ENCODE measurements at places on chromosomes 13 and 19. TPM values are rescaled to one million over a fixed set of nuclear protein-coding genes. Genes with fewer than 3 reads are reported as not detected.

GRCh38 chr19:5664515-5664914 is 15.8 kb downstream of the MICOS13 start:
- no peak for DNase-seq

GRCh38 chr13:30932481-30933353 is at the start of gene TEX26:
TSS of gene TEX26 (plus strand) at chr13:30932656. CDS start at chr13:30932716, 60 bp downstream.
- peak; percentile 46 for DNase-seq

- peak; percentile 89 for DNase-seq
Observed at GRCh38 chr19:49145573-49146407, 9.4 kb downstream of the HRC start.

DNA sequence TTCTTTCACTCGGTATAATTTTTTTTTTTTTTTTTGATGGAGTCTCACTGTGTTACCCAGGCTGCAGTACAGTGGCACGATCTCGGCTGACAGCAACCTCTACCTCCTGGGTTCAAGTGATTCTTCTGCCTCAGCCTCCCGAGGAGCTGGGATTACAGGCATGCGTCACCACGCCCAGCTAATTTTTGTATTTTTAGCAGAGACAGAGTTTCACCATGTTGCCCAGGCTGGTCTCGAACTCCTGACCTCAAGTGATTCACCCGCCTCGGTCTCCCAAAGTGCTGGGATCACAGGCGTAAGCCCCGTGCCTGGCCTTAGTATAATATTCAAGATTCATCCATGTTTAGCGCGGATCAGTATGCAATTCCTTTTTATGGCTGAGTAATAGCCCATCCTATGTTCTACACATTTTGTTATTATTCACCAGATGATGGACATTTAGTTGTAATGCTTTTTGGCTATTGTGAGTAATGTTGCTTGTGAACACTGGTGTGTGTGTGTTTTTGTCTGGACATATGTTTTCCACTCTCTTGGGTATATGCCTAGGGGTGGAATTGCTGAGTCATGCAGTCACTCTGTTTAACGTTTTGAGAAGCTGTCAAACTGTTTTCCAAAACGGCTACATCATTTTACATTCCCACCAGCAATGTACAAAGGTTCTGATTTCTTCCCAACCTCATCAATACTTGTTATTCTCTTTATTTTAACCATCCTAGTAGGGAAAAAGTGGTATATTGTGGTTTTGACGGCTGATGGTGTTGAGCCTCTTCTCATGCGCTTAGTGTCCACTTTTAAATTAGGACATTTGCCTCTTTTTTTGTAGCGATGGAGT is 22.9 kb downstream of the PLEKHF1 start:
- DNase-seq, result no peak

DNA sequence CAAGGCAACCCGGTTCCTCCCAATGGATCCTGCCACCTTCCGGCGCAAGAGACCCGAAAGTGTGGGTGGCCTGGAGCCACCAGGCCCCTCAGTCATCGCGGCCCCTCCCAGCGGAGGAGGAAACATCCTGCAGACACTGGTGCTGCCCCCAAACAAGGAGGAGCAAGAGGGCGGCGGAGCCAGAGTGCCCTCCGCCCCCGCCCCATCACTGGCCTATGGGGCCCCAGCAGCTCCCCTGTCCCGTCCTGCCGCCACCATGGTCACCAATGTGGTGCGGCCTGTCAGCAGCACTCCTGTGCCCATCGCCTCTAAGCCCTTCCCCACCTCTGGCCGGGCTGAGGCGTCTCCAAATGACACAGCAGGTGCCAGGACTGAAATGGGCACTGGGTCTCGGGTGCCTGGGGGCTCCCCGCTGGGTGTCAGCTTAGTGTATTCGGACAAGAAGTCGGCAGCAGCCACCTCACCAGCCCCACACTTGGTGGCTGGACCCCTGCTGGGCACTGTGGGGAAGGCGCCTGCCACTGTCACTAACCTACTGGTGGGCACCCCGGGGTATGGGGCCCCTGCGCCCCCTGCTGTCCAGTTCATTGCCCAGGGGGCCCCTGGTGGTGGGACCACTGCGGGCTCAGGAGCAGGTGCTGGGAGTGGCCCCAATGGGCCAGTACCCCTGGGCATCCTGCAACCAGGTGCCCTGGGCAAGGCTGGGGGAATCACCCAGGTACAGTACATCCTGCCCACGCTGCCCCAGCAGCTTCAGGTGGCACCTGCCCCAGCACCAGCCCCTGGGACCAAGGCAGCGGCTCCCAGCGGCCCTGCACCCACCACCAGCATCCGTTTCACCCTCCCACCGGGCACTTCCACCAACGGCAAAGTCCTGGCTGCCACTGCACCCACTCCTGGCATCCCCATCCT is 11.2 kb upstream of the PRR19 start:
- DNase-seq, result no peak

DNA sequence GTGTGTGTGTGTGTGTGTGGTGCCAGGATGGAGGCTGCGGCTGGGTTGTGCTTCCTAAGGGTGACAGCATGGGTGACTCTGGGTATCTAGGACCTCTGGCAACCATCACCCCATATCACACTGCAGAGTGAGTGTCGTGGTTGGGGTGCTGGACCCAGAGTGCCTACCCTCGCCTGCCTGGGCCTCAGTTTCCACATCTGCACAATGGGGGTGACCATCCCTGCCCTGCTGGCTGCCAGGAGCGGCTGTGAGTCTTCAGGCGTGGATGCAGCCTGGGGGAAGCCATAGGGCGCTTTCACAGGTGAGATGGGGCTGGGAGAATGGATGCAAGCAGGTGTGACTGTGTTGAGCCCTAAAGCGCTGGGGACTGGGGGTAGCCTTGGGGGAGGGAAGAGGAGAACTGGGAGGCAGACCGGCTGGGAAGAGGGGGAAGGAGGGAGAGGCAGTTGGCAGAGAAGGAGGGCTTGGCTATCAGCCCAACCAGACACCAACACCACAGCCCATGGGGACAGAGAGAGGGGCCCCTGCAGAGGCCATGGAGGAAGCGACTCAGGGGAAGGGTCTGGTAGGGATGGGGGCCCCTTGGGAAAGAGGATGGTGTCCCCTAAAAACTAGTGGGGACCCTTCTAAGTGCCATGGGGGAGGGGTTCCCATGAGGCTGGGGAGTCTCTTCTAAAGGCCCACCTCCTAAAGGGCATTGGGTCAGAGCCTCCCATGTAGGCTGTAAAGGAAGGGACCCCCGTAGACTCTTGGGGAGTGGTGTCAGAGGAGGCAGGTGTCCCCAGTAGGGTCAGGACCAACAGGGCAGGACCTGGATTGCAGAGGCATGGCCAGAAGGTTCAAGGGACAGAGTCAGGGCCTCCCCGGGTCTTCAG is 1.7 kb downstream of the PLPPR2 start:
- DNase-seq, result no peak

DNA sequence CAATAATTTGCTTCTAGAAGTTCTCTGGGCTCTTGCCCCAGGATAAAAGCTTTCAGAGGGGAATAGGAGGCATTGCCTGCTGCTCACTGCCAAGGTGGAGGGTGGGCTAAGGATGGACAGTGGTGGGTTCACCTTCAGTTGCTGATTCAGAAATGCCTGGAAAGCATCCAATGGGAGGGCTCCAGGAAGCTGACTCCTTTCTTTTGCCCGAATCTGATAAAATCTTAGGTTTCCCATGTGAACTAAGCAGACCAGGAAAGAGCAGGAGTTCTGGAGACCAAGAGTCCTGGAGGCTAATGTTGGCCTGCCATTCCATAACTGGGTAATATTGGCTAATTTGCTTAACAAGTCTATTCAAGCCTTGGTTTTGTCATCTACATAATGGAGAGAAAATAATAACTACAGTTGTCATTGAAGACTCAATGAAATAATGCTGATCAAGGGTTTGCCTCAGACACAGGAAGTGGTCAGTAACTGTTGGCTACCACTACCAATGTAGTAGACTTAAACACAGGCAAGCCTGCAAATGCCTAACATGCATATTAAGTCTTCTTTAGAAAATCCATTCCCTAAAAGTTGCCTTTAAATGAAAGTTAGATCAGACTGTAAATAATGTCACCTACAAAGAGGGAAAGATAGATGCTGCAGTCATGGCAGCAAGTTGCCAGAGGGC is 528.4 kb upstream of the NBEA start:
- DNase-seq, result no peak

- DNase-seq, result no peak
Observed at GRCh38 chr13:35961461-35962220, 169.5 kb downstream of the DCLK1 start.

DNA sequence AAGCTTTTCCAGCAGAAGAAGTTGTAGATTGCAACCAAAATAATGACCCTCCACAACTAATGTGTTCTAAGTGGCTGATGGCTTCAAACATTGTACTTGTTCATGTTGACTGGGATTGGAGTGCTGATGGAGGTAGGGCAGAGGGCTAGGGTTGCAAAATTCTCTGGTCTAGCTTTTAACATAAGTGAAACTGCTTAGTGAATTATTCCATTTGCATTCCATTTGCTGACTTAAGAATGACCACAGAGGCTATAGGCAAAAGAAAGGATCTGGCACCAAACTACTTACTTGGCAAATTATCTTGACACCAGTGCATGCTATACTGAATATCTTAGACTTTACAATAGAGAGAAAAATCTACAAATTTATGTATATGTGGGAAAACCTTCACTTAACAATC is 287.0 kb downstream of the FGF9 start:
- DNase-seq, result no peak

DNA sequence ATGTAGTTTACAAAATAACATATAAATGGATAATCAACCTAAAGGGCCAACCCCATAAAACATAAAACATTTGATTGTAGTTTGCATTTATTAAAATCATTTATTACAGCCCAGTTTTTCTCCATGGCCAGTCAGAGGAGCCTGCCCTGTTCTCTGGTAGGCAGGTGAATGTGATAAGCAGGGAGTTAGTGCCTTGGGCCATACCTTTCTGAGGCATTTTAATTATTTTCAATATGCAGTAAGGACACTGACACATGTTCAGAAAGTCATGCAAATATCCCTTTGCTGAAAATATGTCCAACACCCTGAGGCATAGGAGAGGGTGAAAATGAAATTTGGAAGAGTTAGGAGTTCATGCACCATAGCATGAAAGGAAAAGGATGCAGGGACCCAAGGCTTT is 242.6 kb upstream of the EDNRB start:
- no peak for DNase-seq

GRCh38 chr19:2638417-2638940 is 64.0 kb downstream of the GNG7 start:
- no peak for DNase-seq

- DNase-seq, result no peak
Observed at GRCh38 chr13:37229931-37230330, 124.5 kb upstream of the CSNK1A1L start.

DNA sequence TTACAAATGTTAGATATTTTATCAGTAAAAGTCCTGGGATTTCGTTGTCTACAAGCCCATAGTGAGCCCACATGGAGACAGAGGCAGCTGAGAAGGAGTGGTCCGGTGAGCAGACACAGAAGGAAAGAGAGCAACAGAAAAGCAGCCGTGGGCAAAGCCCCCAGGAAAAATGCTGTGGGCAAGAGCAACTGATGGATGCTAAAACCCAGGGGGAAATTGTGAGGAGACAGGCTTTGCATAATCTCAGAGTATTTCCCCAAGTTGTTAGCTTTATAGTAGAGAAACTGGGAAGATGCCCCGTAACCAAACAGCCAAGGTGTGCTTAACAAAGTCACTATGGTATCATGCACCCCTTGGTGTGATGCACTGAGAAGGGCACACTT is 35.1 kb downstream of the GJA3 start:
- DNase-seq, result no peak

GRCh38 chr19:44847144-44848035 is 1.3 kb downstream of the NECTIN2 start:
- DNase-seq, result peak; percentile 81

- no peak for DNase-seq
Observed at GRCh38 chr13:98468361-98468760, 108.5 kb downstream of the STK24 start.

- DNase-seq, result peak; percentile 80
Observed at GRCh38 chr19:2798733-2799132, 13.4 kb downstream of the THOP1 start.

DNA sequence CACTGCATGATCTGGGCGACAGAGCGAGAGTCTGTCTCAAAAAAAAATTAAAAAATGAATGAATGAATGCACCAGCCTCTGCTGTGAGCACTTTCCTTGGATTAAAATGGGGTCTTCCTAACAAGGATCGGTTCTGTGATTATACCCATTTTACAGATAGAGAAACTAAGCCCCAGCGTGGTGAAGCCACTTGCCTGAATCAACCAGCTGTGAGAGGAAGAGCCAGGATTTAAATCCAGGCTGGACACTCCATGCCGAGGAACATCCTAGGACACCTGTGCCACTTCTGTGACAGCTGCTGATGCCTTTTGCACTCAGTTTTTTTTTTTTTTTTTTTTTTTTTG is 14.1 kb downstream of the TLE5 start:
- DNase-seq, result no peak

- peak; percentile 95 for DNase-seq
Observed at GRCh38 chr19:19203012-19203856, at the start of gene NR2C2AP. TSS of gene NR2C2AP (minus strand) at chr19:19203414. CDS start at chr19:19203060, 354 bp downstream.

GRCh38 chr13:20156702-20157101 is 4.2 kb downstream of the GJA3 start:
- DNase-seq, result no peak

DNA sequence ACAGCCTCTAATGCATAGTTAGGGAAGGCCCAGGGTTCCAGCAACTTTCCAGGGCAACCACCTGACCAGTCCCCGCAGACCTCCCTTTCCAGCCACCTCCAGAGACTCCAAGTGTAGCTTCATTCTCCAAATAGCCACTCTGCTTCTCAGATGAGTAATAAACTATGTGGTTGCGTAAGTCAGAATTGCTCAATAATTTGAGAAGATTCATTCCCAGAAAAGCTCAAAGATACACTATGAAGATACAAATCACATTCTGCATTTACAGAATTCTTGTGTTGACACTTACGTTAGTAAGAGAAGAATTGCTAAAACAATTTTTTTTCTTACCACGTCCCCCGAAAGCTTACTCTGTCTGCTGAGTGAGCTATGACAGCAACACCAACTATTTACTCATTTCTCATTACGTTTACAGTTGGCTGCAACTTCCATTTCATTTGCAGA is 8.2 kb upstream of the LATS2 start:
- no peak for DNase-seq

Gene TDRD12
- not detected for total RNA-seq

Gene AP2S1
- 78.0 TPM for total RNA-seq

Gene TMPRSS9
- not detected for total RNA-seq

Gene RTBDN
- not detected for total RNA-seq

Gene YJU2
- total RNA-seq, result 7.8 TPM

Gene ONECUT3
- total RNA-seq, result not detected

Gene TLE2
- 55.7 TPM for total RNA-seq

Gene CCNA1
- total RNA-seq, result not detected

Gene GRIN3B
- not detected for total RNA-seq

Gene CLIP3
- total RNA-seq, result 4.1 TPM

Gene C5AR1
- total RNA-seq, result 3.4 TPM

Measured in Right ventricle myocardium superior (tissue), 1 donor.